Caco-2 (cell line): ENCODE measurements at places on chromosomes 2 and 18. TPM values are rescaled to one million over a fixed set of nuclear protein-coding genes. Genes with fewer than 3 reads are reported as not detected.

YES1 gene
- 81.5 and 95.0 TPM in 2 replicates for total RNA-seq

GAREM1 gene
- total RNA-seq: 0.50 and 0.51 TPM in 2 replicates

DYSF gene
- total RNA-seq: 1.7 and 2.2 TPM in 2 replicates

RRM2 gene
- total RNA-seq: 160 and 169 TPM in 2 replicates

TUBB8B gene
- total RNA-seq: 0.91 and 1.4 TPM in 2 replicates

NDC80 gene
- 51.7 and 52.6 TPM in 2 replicates for total RNA-seq

POTEJ gene
- not detected in 2 replicates for total RNA-seq

NOP58 gene
- total RNA-seq: 136 and 147 TPM in 2 replicates

- DNase-seq: no peak
- H3K27me3 ChIP-seq: no peaks in the 10 kb centered on the region; the same call in 1 of the 2 replicates
- H3K4me3 ChIP-seq: no peak overlapping the region
- no peak overlapping the region for H3K27ac ChIP-seq
- H3K4me1 ChIP-seq: no peaks in the 10 kb centered on the region
- no peaks in the 10 kb centered on the region for H3K36me3 ChIP-seq
Measured at GRCh38 chr2:74714691-74715080, 60.6 kb downstream of the SEMA4F start.

DNA sequence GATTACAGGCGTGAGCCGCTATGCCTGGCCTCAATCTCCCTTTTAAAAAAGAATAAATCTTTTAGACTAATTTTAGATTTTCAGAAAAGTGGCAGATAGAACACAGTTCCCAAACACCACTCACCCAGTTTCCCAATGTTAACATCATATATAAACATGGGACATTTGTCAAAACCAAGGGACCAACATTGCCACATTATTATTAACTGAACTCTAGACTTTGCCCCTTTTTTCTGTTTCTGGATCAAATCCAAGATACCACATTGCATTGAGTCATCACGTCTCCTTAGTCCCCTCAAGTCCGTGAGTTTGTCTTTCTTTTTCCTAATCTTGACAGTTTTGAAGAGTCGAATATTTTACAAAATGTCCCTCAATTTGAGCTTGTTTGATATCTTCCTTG is 2.4 kb downstream of the C2orf42 start:
- 0 out of 2 replicates have a peak, but pooled peaks cover 6% of the 10 kb centered on the region for H3K4me1 ChIP-seq
- H3K27me3 ChIP-seq: no peaks in the 10 kb centered on the region
- no peaks in the 10 kb centered on the region; the same call in 1 of the 2 replicates for H3K36me3 ChIP-seq
- H3K4me3 ChIP-seq: no peak overlapping the region
- no peak for DNase-seq

DNA sequence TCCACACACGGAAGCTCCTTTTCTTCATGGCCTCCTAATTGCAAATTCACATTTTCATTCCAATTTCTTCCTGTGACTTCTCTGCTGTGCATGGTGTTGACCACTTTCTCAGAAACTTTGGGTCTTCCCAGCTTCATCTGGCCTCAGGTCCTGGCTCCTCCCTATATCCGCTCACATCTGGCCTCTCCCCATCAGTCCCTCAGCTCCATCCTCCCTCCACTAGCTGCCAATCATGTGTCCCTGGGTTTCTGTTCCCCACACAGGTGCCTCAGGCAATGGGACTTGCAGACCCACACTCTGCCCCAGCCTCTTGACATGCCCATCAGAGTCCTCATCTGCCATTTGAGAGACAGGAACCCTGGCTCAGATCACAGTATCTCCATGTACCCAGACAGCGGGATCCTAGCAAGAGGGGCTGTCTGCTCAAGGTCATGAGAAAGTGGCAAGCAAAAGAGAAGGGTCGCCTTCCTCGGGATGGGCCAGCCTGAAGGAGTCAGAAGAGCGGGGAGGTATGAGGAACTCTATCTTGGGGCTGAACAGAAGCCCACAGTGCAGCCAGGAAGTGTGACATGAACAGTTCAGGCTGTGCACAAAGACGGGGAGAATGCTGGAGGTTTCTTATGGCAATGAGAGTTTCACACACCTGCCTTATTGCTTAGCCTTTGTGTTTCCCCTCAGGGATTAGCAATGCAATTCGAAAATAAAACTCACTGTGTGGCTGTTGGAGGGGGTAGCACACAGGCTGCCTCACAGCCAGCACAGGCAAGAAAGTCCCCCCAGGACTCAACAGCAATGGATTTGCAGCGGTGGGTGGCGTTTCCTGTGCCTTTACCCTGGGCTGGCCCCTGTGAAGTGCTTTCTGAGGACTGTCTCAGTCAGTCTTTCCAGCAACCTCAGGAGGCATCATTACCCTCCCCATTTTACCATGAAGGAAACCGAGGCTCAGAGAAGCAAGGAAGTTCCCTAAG is 69.5 kb downstream of the COPS8 start:
- no peak overlapping the region for H3K27ac ChIP-seq
- no peak for DNase-seq
- H3K4me3 ChIP-seq: no peak overlapping the region
- no peaks in the 10 kb centered on the region for H3K36me3 ChIP-seq
- H3K27me3 ChIP-seq: no peaks in the 10 kb centered on the region

DNA sequence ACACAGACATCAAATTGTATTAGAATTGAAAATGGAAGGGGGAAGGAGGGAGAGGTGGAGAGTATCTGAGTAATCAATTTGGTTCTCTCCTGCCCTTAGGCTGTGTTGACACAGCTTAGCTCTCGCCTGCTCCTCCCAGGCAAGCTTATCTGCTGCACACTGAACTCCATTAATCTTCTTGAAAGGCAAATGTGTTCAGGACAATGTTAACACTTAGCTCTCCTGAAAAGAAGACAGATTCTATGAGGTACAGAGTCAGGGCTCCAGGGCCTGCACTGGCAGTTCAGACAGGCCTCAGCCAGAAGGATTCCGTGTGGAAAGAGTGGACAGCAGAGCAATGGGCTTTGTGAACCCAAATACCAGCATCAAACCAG is 430.0 kb upstream of the TNP1 start:
- H3K4me3 ChIP-seq: no peak overlapping the region
- H3K36me3 ChIP-seq: no peaks in the 10 kb centered on the region
- H3K27me3 ChIP-seq: no peaks in the 10 kb centered on the region
- peak; percentile 86 for DNase-seq
- peak overlapping the region; percentile 86 for H3K27ac ChIP-seq

- H3K4me3 ChIP-seq: no peak overlapping the region
- no peak for DNase-seq
- H3K36me3 ChIP-seq: no peaks in the 10 kb centered on the region
- H3K4me1 ChIP-seq: peaks cover 5% of the 10 kb centered on the region; the same call in 1 of the 2 replicates
Measured at GRCh38 chr2:121088251-121089165, 196.5 kb downstream of the TFCP2L1 start.

- H3K4me1 ChIP-seq: peaks cover 23% of the 10 kb centered on the region
- peak overlapping the region; percentile 61 for H3K27ac ChIP-seq
- DNase-seq: no peak
- no peaks in the 10 kb centered on the region for H3K36me3 ChIP-seq
- no peaks in the 10 kb centered on the region for H3K27me3 ChIP-seq
Measured at GRCh38 chr2:219595256-219595655, 2.4 kb upstream of the STK11IP start.

DNA sequence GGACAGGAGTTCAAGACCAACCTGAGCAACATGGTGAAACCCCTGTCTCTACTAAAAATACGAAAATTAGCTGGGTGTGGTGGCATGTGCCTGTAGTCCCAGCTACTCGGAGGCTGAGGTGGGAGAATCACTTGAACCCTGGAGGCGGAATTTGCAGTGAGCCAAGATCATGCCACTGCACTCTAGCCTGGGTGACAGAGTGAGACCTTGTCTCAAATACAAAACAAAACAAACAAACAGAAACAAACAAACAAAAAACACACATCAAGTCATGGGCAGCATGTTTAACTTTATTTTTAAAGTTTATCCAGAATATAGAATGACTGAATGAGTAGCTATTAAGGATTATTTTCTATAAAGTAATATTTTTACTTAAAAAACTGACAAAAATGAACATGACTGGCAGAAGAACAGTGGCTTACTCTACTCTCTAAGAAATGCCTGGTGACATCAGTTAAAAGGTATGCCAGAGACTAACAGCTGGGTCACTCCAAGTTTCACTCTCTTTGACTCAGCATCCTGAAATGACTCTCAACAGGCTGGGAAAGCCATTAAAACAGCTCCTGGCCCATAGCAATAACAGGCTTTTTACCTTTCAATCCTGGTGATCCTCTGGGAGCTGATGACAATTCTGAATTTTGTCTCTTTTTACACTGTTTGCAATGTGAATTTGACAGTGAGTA is 281.6 kb upstream of the STON1 start:
- peaks cover 22% of the 10 kb centered on the region for H3K4me1 ChIP-seq
- no peak overlapping the region for H3K4me3 ChIP-seq
- no peaks in the 10 kb centered on the region for H3K27me3 ChIP-seq
- H3K36me3 ChIP-seq: no peaks in the 10 kb centered on the region

DNA sequence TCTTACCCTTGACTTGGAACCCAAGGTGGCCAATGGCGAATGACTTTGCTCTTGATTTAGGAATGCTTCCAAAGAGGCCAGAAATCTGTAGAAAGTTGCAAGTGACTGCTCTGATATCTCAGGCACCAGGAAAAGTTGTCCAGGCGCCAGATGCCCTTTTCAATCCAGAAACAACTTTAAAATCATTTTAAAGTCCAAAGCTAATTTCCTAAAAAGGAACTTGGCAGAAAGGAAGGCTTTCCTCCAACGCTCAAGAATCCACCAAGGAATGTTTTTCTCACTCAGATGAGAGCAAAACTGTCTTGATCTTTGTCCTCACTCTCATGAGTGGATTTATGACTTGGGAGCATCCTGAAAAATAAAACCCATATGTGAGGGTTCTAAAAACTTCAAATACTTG is 5.3 kb downstream of the NGEF start:
- H3K36me3 ChIP-seq: no peaks in the 10 kb centered on the region
- DNase-seq: no peak
- no peak overlapping the region for H3K27ac ChIP-seq
- H3K27me3 ChIP-seq: no peaks in the 10 kb centered on the region
- no peaks in the 10 kb centered on the region for H3K4me1 ChIP-seq
